ENCODE measurements at places on chromosomes 5 and 9.

DNA sequence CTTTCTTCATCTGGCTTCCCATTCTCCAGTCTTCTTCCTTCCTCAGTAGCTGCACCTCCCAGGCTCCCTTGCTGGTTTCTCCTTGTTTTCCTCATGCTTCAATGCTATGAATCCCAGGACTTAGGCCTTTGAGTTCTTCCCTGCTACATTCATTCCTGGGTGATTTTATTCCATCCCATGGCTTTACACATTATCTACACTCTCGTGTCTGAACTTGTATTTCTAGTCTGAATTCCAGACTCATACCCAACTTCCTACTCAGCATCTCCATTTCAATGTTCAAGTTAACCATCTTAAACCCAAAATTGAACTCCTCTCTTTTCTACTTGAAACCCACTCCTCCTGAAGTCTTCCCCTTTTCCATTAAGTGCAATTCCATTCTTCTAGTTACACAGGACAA lies 20.0 kb downstream of the SLC24A2 start:
- no peak for DNase-seq

DNA sequence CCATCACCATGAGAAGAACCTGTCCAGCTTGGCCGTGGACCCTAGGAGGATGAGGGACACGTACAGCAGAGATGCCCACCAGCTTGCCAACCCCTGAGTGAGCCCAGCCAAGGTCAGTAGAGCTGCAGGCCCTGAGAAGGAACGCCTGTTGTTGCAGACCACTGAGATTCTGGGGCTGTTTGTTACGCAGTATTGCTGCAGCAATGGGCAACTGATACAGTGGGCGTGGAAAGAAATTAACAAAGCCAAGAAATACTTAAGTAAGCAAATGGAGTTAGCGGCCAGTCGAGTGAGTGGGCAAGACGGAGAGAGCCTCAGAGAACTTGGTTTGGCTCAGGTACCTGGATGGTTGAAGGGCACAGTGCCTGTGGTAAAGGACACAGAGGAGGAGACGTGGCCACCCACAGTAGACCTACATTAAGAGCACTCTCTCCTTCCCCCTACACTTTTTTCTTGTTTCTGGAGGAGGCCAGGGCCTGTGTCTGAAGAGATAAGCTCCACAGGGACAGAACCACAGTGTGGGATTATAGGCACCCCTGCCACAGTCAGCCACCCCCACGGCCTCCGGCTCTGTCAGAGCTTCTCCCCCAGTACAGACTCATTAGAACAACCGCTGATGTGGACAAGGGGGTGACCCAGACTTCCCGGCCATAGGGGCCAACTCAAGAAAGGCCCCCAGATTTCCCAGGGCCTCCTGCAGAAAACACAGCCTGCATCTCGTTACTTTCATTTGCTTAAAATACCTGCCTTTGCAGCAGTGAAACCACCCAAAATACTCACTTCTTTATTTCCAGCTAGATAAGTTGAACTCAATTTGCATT lies 40.1 kb upstream of the GRHPR start:
- DNase-seq = no peak

DNA sequence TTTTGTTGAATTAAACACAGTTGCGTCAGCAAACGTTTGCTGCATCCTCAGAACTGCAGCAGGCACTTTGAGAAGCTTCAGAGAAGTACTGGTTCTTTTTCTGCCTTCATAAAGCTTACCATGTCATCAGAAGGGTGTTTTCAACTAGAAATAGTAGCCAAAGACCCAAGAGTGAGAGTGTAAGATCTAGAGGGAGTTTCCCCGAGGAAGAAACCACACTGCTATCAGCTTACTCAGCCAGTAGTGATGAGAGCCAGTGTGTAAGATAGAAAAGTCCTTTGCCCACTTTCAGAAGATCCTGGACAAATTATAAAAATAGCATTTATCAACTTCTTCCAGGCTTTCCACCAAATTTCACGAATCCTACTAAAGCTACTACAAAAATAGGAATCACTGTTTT lies 154.5 kb downstream of the PAPPA start:
- no peak for DNase-seq

DNA sequence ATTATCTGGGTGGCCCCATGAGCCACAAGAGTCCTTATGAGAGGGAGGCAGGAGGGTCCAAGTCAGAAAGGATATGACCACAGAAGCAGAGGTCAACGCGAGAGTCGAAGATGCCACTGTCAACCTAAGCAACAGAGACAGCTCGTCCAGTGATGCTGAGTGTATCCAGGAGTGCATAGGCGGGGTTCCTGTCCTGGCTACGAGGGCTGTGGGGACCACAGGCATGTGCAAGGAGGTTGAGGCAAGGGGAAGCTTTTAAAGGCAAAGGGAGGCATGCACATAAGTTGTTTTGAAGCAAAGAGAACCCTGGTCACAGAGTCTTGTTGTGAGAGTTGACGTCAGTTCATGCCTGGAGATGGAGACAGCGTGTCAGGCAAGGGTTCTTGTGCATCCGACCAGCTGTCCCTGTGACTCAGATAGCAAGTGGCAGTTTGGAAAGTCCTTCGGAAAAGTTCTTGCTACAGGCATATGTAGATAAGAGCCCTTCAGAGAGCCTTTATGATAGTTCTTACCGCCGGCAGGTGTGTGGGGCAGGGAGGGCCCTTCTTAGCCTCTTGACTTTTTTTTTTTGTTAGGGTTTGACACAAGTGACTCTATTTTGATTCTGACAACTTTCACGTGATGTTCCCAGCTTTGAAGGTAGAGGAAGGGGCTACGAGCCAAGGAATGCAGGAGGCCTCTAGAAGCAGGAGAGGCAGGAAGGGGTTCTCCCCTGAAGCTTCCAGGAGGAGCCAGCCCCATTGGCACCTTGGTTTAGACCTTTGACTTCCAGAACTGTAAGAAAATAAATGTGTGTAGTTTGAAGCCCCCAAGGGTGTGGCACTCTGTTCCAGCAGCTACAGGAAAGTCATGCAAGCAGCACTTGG lies 66.0 kb upstream of the FCN1 start:
- no peak for DNase-seq

DNA sequence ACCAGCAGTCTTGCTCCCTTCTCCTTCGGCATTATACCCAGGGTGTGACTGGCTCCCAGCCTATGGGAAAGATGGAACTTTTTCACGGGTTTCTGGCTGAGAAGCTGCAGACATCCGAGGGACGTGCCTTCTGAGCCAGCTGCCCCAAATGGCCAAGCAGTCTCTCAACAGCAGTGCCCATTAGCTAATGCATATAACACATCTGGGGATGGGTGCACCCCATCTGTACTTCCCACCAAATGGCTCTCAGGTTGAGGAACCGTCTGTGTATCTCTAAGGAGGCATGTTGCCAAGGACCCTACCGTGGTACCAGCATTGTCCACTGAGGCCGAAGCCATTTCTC lies 25.0 kb downstream of the C5orf15 start:
- no peak for DNase-seq

DNA sequence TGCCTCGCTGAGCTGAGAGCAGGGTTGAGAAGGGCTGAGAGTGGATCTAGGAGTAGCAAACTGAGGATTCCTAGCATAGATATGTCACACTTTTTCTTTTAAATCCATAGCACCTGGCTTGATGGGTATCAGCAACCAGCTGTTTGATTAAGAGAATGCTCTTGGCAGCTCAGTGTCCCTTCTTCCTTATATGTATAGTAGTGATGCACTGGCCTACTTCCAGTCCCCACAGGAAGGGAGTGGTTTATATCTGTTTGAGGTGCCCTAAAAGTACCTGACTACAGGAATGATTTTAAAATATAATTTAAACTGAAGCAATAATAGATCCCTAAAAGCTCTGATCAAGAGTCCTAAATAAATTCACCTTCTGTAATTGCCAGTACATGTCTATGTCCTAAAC lies 546.8 kb upstream of the ZNF608 start:
- DNase-seq = no peak

DNA sequence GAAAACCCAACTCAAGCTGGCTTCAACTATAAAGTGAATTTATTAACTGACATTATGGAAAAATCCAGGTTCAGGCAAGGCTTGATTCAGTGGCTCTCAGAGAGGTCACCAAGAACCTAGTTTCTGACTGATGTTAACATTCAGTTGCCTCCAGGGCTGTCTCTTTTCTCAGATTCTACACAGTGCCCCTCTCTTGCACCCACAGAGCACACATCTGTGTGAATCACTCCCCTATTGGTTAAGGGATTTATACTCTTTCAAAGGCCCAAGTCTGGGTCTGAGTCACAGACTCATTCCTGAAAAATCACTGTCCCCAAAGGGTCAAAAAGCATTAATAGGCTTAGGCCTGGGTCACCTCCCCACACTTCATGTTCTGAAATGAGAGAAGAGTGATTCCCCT lies 6.2 kb upstream of the HAVCR2 start:
- no peak for DNase-seq

Measured in activated CD8-positive, alpha-beta T cell treated with anti-CD3 and anti-CD28 coated beads, Interleukin-2, amount 10 ng/mL, durations not matched to agents 7 days and 5 days (primary cell).